Stimulated activated CD4-positive, alpha-beta T cell treated with anti-CD3 and anti-CD28 coated beads, Interleukin-4, amount 100 ng/mL, for 24 hours (primary cell): ENCODE measurements at places on chromosomes 1 and 21.

GRCh38 chr1:211775170-211775569 is 55.4 kb downstream of the LPGAT1 start:
- DNase-seq = no peak

GRCh38 chr1:191101960-191102359 is 624.3 kb upstream of the BRINP3 start:
- DNase-seq = no peak

- DNase-seq = no peak
Measured at GRCh38 chr21:15204140-15204969, 139.6 kb upstream of the NRIP1 start.

DNA sequence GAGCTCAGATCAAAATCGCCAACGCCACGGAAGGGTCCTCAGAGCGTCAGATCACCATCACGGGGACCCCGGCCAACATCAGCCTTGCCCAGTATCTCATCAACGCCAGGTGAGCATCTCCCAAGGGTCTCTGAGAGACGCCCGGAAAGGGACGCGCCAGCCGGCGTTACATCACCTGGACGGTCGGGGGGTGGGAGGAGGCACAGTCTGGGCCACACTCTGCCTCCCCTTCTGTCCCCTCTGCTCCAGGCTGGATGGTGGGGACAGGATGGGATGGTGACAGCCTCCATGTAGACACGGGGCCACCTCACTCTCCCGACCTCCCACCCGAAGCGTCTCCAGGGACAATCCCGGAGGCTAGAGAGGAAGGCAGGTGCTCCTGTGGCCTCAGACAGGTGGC is 41.5 kb upstream of the COL6A1 start:
- DNase-seq = no peak

- no peak for DNase-seq
Measured at GRCh38 chr21:16028142-16028541, 298.4 kb downstream of the USP25 start.

DNA sequence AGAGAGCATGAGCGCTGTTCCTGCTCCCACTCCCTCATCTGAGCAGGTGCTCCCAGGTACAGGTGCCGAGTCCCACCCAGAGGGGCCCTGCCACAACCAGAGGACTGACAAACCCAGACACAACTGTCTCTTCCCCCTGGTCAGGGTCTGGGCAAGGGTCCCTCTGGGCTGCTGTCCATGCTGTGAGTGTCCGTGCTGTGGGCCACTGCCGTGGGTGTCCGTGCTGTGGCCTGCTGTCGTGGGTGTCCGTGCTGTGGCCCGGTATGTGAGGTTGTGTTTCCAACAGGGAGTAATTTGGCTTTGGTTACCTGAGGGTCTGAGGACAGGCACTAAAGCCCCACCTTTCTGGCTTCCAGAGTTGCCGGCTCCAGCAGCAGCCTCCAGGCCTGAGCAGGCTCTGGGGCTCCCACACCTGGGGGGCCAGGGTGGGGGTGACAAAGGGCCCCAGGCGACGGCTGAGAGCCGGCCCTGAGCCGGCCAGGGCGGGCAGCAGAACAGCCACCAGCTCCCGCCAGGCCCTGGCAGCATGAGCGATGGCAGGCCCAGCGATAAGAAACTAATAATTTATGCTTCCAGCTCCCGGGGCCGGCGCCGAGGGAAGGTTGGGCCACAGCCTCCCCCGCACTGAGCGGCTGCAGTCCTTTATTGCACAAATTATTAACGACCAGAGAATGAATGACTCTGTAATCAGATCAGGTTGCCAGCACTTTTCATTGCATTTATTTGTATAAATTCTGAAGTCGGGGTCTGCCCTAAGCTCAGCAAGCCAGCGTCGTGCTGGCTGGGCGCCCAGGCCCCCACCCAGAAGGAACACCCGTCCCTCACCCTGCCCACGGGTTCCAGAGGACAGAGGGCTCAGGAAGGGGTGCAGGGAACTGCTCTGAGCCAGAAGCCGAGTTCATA is 7.3 kb upstream of the SAMD11 start:
- DNase-seq = no peak
